ENCODE measurements at places on chromosomes 5 and 9.

DNA sequence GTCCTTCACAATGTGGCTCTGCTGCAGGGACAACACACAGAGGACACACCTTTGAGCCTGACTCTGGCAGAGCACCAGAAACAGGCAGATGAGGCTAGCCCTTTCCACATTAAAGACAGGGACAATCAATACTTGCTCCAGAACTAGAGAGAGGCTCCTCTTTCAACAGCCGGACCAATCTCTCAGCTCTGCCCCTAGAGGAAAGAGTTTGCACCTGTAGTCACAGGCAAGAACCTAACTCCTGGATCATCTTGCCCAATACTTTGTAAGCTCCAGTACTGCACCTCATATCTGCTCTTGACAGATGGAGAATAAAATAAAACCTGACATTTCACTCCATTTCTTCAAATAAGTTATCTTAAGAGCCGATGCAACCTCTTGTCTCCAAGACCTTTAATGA lies 52.1 kb downstream of the EPB41L4A start:
- no peak for DNase-seq

GRCh38 chr5:133111299-133111698 lies 59.5 kb downstream of the HSPA4 start:
- DNase-seq: peak; percentile 78

DNA sequence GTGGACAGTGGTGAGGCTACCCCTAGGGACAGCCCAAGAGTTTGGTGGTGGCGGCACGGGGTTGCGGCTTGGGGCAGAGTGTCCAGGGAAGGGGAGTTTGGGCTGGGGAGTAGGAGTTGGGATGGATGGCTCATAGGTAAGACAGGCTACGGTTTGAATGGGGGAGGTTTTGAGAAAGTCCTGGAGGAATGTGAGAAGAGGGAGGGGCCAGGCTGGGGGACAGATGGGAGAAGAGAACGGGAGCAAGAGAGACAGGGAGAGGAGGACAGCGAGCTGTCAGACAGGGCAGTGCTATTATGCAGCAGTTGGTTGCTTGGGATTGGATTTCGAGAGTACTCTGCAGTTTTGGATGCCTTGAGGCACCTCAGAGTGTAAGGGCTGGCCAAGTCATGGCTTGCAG lies 24.5 kb downstream of the PSD2 start:
- DNase-seq: no peak

DNA sequence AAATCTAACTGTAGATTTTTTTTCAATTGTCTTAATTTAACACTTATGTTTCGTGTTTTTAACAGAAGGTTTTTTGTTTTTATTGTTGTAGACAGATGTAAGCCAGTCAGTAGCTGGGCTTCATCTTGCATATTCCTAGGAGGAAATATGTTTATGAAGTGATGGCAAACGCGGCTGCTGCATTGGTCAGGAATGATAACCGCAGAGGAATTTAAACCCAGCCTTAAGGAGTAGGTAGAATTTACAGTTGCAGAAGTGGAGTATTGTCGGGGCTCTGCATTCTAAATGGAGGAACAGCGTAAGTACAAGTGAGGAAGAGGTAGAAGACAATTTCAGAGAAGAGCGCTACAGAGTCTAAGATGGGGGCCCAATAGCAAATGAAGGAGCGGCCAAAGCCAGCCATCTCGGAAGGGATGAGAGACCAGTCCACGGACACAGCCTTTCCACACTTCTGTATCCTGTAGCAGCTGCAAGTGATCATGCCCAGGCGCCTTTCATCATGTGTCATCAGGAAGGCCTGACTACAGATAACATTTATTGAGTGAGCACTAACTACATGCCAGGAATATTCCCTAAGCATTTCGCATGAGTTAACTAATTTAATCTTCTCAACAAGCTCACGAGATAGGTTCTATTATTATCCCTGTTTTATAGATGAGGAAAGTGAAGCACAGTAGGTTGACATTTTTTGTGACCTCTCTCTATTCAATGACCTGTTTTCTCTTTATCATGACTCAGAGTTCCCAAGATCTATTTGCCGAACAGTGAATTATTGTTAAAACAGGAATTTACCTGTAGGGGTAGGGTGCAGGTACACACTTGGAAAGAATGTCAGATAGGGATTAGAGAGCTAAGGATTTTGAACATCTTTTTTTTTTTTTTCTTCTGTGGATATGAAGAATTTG lies 38.1 kb downstream of the CMYA5 start:
- DNase-seq: no peak

DNA sequence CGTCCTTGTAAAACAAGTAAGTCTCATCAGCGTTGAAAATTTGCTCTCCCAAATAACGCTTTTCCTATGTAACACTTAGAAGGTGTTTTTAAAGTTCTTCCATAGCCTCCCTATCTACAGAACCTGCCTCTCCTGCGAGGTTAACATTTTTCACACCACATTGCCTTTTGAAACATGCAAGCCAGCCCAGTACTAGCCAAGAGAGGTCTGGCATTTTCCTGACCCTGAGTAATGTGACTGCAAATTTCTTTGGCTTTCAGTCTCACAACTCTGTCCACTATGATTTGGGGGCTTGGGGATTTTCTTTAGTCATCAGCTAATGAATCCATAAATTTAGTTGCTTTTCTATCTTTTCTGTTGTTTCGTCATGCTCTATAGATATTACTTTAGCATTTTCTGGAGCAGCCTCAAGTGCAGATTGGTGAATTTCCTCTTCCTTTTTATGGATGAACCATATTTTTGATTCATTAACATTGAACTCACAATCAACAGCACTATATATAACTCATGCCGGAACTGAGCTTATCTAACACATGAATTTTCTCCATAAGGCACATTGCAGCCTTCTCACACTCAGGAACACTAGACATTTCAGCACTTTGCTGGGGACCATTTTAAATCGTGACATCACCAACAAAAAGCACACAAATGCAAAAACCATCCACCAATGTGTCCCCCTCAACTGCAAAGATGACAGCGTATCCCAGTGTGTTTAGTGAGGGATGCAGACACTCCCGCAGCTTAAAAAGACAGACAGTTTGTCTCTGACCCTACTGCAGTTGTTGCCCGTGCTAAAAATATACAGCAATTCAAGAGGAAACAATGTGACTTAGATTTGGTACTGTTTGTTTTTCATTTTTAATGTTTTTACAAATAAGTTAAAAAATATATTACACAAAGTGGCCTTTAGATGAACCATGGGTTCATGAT lies 77.2 kb upstream of the SPATA31C2 start:
- DNase-seq: no peak

DNA sequence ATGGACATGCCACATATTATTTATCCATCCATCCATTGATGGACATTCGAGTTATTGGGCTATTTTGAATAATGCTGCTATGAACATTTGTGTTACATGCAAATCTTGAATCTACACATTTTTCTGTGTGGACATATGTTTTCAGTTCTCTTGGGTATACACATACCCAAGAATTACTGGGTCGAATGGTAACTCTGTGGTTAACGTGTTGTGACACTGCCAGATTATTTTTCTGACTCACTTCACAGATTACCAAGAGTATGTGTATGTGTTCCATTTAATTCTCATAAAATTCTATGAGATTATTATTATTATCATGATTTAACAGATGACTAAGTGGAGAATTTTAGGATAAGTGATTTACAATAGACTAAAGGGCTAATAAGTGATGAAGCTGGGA lies 26.7 kb downstream of the CYFIP2 start:
- no peak for DNase-seq

Data from T47D (cell line).